ENCODE measurements at places on chromosomes 3 and 15.

GRCh38 chr15:47362118-47362905 lies 355.0 kb upstream of the SEMA6D start:
- DNase-seq = no peak

GRCh38 chr3:187773233-187774184 lies 28.2 kb upstream of the BCL6 start:
- no peak for DNase-seq

DNA sequence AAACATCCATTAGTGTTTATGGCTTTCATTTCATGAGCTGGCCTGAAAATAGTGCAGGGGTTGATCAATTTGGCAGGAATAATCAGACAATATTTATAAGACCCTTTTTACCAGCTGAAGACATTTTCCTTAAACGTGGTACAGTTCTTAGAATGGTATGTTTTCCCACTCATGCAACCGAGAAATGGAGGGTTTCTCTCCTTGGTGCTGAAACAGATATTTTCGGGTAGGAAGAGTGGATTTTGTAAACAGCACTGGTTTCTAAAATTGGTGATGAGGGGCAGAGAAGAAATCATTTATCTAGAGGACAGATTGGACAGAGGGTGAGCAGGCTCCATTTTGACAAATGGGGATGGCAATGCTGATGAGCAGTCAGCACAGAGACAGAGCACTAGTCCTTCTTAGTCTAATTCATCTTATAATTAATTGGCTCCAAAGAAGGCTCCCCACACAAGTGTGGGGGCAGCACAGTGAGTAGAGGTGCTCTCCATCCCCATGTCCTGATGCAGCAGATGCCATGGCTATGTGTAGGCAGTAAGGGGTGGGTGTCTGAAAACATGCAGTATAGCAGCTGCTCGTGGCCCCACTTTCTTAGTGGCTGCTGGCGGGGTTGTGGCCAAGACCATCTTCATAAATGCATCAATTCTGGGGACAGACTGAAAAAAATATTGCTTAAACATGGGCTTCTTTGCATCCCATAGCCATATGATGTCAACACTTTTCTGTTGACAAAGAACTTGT lies 18.1 kb upstream of the SLC7A14 start:
- no peak for DNase-seq

GRCh38 chr3:17089314-17089700 lies 204.6 kb downstream of the PLCL2 start:
- DNase-seq = no peak

DNA sequence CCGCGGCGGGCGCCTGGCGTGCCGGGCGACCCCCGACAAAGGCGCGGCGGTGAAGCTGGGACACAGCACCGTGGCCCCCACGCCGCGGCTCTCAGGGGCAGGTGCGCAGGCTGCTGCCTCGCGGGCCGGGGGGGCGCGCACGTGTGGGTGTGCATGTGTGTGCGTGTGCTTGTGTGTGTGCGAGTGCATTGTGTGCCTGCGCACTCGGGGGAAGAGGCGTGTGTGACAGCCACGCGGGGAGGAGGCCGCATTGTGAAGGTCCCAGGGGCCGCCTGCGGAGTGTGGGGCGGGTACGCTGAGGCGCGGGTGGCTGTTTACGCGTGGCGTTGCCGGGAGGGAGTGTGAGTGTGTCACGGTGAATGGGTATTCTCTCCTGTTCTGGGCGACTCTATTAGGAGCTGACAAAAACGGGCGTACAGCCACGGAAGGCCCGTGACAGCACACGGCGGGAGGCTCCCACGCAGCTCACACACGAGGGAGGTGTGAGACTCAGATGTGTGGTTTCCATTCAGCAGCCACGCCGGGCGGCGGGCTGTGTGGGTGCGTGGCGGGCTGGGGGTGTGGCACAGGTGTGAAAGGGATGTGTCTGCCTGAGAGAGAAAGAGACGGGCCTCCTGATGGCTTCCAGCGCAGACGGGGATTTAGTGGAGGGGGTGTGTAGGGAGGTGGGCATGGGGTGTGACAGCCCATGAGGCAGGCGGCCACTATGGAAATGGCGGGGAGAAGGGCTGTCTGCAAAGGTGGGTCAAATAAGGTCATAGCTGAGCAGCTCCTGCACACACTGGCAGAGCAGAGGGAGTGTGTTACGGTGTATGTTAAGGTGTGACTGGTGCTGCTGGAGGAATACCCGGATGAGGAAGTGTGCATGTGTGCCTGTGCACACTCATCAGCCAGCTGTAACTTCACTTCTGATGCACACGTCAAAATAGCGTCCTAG lies 750 bp downstream of the PODXL2 start:
- peak; percentile 83 for DNase-seq

DNA sequence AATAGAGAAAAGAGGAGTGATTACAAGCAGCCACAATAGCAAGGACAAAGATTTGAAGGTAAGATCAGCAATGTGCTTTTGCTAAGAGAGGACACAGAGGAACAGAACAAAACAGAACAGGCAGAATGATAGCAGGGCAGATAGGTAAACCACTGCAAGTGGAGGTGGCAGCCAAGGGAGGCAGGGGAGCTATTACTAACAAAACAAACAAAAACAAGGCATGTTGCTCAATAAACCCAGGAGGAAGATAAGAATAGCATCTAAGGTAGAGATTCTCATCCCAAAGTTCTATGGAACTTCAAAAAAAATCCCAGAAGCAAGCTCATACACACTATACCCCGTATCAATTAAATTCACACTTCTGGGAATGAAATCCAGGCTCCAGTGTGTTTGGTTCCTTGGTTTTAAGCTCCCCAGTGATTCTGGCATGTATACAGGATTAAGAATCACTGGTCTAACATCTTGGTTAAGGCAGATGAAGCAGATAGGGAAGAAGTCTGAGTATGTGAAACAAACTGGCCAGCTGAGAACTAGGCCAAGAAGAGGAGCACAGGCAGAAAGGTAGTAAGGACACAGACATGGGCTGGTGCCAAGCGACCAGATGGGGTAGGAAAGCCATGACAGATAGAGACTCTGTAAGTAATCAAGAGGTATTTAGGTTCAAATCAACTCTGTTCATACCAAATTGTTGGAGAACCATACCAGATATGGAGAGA lies 189.2 kb downstream of the DTWD1 start:
- no peak for DNase-seq

DNA sequence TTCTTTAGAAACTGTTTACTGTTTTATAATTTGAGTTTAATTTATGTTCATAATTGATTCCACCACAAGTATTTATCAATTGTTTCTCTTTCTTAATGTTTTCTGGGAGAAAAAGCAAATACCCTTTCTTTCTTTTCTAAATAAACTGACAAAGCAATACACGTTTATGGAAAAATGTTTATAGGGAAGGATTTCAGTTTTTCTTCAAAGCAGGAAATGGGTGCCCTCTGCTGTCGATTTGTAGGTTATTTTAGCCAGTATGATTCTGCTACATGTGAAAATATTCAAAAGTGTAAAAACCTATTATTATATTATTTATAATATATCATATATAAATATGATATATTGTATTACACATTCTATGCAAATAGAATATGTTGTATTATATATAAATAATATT lies 921.0 kb upstream of the ROBO1 start:
- DNase-seq = no peak

All from activated effector memory CD4-positive, alpha-beta T cell treated with anti-CD3 and anti-CD28 coated beads, Interleukin-2, amount 50 U/mL, for 16 hours (primary cell).